T-helper 1 cell (primary cell): ENCODE measurements at places on chromosomes 12 and 14.

GRCh38 chr12:56679883-56680575, 8.1 kb downstream of the PTGES3 start:
- DNase-seq = no peak

DNA sequence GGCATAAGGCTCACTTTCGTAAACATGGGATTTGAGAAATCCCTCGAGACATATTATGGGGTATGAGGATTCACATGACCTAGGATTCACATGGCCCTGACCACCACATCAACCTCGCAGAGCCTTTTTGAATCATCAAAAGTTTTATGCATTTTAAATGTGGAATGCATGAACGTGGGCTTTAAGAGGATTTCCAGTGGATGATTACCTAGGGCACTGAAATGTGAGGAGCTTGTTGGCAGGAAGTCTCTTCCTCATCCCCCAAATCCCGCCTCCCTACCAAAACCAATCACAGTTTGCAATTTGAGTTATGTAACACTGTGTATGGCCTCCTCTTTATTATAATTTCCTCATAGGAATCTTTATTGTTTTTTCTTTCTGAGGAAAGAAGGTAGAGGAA, 659.6 kb upstream of the TBX3 start:
- no peak for DNase-seq

DNA sequence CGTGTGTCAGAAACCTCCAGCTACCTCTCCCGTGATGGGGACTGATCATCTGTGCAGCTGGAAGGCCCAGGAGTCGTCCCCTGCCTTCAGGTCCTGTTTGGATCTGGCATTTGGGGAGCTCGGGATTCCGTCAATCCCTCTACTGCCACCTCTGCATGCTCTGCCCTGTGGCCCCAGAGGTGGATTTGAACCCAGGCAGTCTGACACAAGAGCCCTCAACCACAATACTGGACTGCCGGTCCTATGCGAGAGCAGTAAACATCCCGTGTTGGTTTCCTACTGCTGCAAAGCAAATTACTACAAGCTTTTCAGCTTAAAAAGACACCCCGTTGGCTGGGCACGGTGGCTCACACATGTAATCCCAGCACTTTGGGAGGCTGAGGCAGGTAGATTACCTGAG, 121.9 kb upstream of the FKBP4 start:
- DNase-seq = no peak

GRCh38 chr12:41334390-41334789, 146.3 kb downstream of the PDZRN4 start:
- DNase-seq = no peak

DNA sequence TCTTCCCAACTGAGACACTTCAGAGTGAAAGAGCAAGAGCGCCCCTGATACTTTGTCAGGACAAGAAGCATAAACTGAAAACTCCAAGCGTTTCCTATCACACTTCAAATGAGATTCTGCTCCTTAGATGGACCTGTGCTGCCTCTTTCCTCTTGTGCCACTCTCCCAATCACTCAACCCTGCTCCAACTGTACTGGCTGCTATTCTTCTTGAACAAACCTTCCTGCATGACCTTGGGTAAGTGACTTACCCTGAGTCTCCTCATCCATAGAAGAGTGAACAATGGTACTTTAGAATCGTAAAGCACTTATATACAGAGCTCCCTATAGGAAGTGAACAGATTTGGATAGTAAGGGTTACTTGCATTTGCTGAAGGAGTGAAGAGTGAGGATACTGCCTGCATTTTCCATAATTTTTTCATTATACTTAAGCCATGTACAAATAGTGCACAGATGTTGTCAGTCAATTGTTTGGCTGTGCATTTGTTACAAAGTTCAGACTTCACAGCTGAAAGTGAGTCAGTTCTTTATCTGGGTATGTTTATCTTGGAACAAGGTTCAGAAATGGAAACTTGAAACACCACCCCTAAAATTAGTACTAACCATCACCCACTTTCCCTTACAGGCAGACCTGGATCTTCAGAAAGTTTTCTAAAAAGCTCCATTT, 10.8 kb downstream of the MTERF2 start:
- no peak for DNase-seq

GRCh38 chr14:50524060-50524459, 8.3 kb downstream of the MAP4K5 start:
- no peak for DNase-seq

GRCh38 chr14:53494587-53494986, 341.5 kb upstream of the DDHD1 start:
- DNase-seq = no peak

GRCh38 chr14:69038455-69039287, 59.6 kb upstream of the ACTN1 start:
- DNase-seq = no peak

GRCh38 chr14:87996291-87996592, 3.3 kb upstream of the GALC start:
- DNase-seq = no peak
